Heart right ventricle (tissue), 16 donors: ENCODE measurements at places on chromosomes 16 and 17. TPM values are rescaled to one million over a fixed set of nuclear protein-coding genes. Genes with fewer than 3 reads are reported as not detected.

CTRB1 gene
- total RNA-seq: not detected

SLC35G6 gene
- total RNA-seq: not detected

NOTUM gene
- not detected for total RNA-seq

NPLOC4 gene
- total RNA-seq: 85.8 TPM

CHST5 gene
- 0.10 TPM for total RNA-seq

GP1BA gene
- not detected for total RNA-seq

EPN2 gene
- total RNA-seq: 68.8 TPM

DPEP3 gene
- not detected for total RNA-seq

NPIPB13 gene
- total RNA-seq: 2.6 TPM

HIC1 gene
- total RNA-seq: 13.4 TPM

KRT27 gene
- total RNA-seq: not detected

ZFPM1 gene
- total RNA-seq: 4.4 TPM

DPEP2NB gene
- not detected for total RNA-seq

CCL1 gene
- total RNA-seq: not detected

RDM1 gene
- not detected for total RNA-seq

DLG4 gene
- total RNA-seq: 18.4 TPM

ALOX15 gene
- total RNA-seq: 0.97 TPM

CD79B gene
- 4.4 TPM for total RNA-seq

VPS35L gene
- 29.3 TPM for total RNA-seq

GAS2L2 gene
- 0.09 TPM for total RNA-seq

MPV17L gene
- total RNA-seq: 9.1 TPM

MT1F gene
- 1.2 TPM for total RNA-seq

TBX6 gene
- total RNA-seq: 0.28 TPM

DNAAF8 gene
- 1.9 TPM for total RNA-seq

TEKT5 gene
- not detected for total RNA-seq

ARHGAP23 gene
- total RNA-seq: 69.7 TPM

CDH11 gene
- 10.4 TPM for total RNA-seq

G6PC1 gene
- not detected for total RNA-seq

FLOT2 gene
- total RNA-seq: 94.0 TPM

RNF43 gene
- total RNA-seq: 5.1 TPM

HOXB1 gene
- total RNA-seq: not detected

SETD1A gene
- total RNA-seq: 10.3 TPM

CD300E gene
- total RNA-seq: 0.34 TPM

GAST gene
- not detected for total RNA-seq

KRT20 gene
- not detected for total RNA-seq

KPNA2 gene
- total RNA-seq: 13.7 TPM

KIF18B gene
- 0.20 TPM for total RNA-seq

MPP2 gene
- 10.5 TPM for total RNA-seq

CCL8 gene
- total RNA-seq: not detected

AOC2 gene
- total RNA-seq: 0.39 TPM

MYO1D gene
- 7.7 TPM for total RNA-seq

FSCN2 gene
- 1.3 TPM for total RNA-seq

ODAD4 gene
- total RNA-seq: 0.23 TPM

TOX3 gene
- not detected for total RNA-seq

NPIPB9 gene
- total RNA-seq: 0.59 TPM

CLDN7 gene
- total RNA-seq: 0.42 TPM

ACE gene
- total RNA-seq: 10.2 TPM

ITGAD gene
- total RNA-seq: not detected
